Stimulated activated CD8-positive, alpha-beta memory T cell treated with anti-CD3 and anti-CD28 coated beads, Interleukin-7, amount 100 ng/mL, for 4 hours (primary cell): ENCODE measurements at places on chromosomes 1 and 21.

DNA sequence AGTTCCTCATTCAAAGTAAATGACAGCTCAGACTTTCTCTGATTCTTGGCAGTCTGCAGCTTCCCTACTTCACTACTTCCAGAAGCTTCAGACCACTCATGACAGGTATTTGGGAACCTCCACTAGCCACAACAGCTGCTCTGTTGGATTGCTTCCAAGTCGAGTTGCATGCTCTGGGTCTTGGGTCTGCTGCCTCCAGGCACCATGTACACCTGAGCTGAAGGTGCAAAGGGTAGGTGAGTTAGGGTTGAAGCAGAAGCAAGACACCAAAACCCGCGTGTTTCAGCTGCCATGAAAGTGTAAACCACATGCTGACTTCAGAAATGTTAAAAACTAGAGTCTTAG, 62.7 kb downstream of the ZNF684 start:
- no peak for DNase-seq

- no peak for DNase-seq
These were observed 609.8 kb upstream of the NCAM2 start for GRCh38 chr21:20388400-20388799.

DNA sequence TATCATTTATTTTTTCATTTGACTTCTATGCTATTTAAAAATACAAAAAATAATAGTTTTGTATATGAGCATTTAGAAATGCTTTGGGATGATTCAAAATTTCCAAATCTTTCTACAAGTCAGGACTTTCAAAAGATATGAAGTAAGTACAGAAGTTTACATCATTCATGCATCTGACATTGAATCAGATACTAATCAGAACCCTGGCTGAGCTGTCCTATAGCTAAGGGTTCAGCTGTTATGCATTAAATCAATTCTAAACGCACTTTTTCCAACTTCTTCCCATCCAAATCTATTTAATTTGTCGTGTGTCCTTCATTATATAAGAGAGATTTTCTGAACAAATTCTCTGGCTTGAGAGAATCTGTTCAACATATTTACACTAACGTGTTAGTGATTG, 779.4 kb downstream of the LTN1 start:
- DNase-seq: no peak

- no peak for DNase-seq
These were observed 11.5 kb downstream of the GPR3 start for GRCh38 chr1:27403931-27404330.

- DNase-seq: no peak
These were observed 42.4 kb upstream of the GADD45A start for GRCh38 chr1:67642629-67643028.

- no peak for DNase-seq
These were observed 29.6 kb upstream of the DIPK1A start for GRCh38 chr1:92990828-92991227.

DNA sequence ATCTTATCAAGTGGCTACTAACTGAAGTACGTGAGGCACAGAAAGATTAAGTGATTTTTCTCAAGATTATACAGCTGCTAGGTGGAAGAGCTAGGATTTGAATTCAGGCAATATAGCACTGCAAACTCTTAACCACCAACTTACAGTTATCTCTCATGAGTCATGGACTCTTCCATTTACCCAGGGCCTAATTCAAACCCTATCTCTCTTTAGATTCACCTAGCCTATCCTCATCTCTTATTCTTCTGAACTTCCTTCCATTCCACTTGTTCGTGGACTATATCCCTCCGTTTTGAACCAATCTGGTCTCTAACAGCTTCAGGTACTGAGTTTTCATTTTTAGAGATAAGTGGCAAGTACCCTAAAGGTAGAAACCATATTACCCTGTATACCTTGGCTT, 92.8 kb upstream of the DMRTA2 start:
- DNase-seq: no peak

DNA sequence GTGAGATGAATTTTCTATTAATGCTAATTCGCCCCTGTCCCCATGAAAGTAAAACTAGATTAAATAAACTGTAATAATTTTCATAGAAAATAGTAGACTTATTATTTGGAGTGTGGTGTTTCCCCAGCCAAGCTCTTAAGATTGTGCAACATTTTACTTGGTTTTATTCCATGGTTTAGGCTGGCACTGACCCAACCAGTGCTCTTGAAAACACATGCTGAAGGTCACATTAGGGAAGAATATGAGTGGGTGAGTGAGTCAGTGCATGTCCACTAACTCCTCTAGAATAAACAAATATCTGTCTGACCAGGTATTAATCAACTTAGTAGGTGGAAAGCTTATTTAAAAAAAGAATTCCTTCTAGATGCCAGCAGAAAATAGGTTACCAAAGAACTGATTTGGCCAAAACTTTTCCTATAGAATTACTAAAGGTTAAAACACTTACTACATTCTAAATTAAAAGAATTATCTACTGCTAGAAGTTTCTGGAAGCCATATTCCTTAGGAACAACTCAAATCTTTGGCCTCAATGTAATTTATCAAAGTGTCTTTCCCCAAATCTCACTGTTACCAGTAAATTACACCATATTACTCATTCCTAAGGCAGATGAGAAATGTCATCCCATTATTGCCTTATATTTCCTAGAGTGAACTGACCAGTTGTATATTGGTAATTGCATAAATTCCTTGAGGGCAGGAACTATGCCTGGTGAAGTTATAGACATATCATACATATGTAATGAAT, 89.7 kb upstream of the RGS1 start:
- no peak for DNase-seq

DNA sequence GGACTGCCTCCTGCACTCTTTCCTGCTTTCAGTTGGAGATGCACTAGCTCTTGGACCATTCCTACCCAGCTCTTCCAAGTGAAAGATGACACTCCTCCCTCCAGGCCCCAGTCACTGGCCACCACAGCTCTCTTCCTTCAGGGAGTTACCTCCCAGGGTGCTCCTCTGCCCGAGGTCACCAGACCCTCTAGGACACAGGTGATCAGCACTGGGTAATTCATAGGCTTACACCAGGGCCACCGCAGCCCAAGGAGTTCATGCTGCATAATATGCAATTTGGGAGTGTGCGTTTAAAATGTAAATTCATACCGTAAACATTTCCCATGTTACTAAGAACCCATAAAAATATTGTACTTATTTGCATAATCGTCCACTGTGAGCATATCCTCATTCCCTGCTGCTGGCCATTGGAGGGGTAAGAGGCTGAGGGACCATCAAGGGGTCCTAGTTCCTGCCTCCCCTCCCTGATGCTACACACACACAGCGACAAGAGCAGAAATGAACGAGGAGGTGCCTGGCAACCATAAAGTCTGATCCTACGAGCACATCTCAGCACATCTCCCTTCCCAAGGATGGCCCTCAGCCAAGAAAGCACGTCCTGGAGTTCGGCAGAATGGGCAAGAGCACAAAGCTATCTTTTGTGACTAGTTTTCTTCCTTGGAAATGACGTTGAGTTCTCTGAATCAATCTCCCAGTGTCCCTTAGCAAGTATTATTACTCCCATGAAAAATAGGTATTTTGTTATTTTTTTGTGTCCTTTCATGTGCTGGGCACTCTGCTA, 222.9 kb upstream of the RAB4A start:
- no peak for DNase-seq

GRCh38 chr1:64537942-64538341, 68.0 kb downstream of the CACHD1 start:
- no peak for DNase-seq

- DNase-seq: no peak
These were observed 10.6 kb downstream of the SRSF4 start for GRCh38 chr1:29171089-29171488.

GRCh38 chr21:26473471-26473870, 99.6 kb downstream of the CYYR1 start:
- no peak for DNase-seq

DNA sequence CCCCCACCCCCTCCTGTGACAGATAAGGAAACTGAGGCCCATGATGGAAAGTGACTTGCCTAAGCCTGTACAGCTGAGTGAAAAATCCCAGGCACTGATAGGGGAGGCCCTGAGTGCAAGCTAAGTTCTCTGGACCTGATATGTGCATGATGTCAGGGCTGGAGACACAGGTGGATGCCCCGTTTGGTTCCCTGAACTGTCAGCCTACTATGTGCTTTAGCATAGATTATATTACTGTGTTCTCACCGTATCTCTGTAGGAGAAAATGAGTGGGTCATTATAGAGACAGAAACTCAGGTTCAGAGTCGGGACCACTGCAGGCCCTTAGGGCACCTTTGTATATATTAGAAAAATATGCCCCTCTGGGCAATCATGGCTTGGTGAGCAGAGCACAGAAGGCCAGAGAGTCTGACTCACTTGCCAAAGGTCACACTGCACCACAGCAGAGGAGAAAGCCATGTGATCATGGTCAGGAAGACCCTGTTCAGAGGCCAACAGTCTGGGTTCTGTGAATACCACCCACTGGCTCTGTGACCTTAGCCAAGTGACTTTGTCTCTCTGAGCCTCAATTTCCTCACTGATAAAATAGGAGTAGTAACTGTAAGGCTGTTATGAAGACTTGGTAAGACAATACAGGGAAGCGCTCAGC, 145.8 kb upstream of the WNT4 start:
- DNase-seq: no peak

GRCh38 chr21:28817871-28818270, 174.8 kb downstream of the LTN1 start:
- no peak for DNase-seq

GRCh38 chr1:93992190-93992589, 83.0 kb upstream of the GCLM start:
- no peak for DNase-seq

- no peak for DNase-seq
These were observed 53.6 kb downstream of the KIF21B start for GRCh38 chr1:200969726-200970561.

DNA sequence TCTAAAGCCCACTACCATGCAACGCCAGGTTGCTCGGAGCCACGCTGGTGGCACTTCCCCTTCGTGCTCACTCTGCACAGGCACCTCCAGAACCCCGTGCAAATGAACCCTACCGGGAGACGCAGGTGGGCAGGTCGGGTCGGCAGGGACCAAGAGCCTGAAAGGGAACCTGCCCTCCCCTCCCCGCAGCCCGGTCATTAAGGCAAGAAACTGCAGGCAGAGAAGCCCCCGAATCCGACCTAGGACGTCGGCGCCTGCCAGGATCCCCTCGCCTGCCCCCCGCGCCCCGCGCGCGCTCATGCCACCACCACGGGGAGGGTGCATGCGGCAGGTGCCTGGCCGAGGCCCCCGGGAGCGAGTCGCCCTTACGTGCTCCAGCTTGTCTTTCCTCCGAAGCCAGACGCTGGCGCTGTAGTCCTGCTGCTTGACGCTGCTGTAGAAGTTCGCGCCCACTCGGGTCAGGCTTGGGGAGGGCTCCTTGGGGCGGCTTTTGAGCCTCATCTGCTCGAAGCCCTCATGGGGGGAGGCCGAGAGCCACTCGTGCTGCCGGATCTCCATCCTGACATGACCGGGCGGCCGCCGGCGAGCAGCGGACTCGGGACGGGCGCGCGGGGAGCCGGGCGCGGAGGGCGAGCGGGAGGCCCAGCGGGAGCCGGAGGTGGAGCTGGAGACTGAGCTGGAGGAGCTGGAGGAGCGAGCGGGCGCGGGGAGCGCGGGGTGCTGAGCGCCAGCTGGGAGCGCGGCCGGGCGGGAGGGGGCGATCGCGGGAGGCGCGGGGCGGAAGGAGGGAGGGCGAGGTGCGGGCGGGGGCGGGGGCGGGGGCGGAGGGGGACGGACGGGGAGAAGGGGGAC, 552 bp downstream of the PLD5 start:
- DNase-seq: no peak

DNA sequence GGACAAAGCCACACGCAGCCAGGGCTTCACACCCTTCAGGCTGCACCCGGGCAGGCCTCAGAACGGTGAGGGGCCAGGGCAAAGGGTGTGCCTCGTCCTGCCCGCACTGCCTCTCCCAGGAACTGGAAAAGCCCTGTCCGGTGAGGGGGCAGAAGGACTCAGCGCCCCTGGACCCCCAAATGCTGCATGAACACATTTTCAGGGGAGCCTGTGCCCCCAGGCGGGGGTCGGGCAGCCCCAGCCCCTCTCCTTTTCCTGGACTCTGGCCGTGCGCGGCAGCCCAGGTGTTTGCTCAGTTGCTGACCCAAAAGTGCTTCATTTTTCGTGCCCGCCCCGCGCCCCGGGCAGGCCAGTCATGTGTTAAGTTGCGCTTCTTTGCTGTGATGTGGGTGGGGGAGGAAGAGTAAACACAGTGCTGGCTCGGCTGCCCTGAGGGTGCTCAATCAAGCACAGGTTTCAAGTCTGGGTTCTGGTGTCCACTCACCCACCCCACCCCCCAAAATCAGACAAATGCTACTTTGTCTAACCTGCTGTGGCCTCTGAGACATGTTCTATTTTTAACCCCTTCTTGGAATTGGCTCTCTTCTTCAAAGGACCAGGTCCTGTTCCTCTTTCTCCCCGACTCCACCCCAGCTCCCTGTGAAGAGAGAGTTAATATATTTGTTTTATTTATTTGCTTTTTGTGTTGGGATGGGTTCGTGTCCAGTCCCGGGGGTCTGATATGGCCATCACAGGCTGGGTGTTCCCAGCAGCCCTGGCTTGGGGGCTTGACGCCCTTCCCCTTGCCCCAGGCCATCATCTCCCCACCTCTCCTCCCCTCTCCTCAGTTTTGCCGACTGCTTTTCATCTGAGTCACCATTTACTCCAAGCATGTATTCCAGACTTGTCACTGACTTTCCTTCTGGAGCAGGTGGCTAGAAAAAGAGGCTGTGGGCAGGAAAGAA, 8.1 kb downstream of the PSRC1 start:
- DNase-seq: no peak

GRCh38 chr1:231705806-231706760, 79.5 kb downstream of the DISC1 start:
- DNase-seq: no peak

GRCh38 chr1:94828251-94828650, 8.1 kb downstream of the SLC44A3 start:
- DNase-seq: no peak

DNA sequence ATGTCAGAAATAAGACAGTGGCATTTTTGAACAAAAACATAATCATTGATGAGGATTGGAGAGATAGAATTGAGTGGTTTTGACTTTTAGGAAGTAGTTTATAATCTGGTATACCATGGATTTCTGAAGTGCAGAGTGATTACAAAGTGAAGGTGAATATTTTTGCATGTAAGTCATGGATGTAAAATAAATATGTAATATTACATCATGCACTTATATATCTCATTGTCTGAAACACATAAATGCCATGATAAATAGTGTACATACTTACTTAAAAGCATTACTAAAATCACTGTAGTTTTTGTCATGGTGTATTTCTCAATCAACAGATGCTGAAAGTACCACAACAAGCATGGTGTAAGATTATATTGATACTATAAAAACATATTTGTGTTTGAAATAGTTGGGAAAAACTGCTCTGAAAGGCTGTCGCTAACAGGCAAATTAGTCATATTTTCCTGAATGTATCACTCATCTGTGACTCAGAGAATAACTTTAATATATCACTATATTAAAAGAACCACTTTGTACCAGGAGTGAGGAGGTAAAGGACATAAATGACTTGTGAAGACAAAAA, 24.8 kb upstream of the RGS18 start:
- DNase-seq: no peak

GRCh38 chr1:27408151-27408550, 15.7 kb downstream of the GPR3 start:
- no peak for DNase-seq

DNA sequence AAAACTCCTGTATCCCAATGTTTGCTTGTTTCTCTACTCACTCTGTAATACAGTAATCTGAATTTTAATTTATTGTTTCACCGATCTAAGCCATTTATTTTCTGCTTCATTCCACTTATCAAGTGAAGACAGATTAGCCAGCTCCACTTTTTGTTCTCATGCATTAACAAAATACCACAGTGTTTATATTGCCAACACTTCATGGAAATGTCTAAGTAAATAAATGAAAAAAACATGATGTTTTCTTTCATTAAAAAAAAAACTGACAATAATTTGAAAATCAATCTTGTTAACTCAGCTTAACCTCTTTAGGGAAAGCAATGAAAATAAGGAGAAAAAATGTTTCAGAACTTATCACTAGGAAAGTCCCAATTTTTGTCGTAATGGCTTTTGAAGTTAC, 11.5 kb downstream of the ARHGAP29 start:
- no peak for DNase-seq
